ENCODE measurements at places on chromosomes 12 and 14. TPM values are rescaled to one million over a fixed set of nuclear protein-coding genes. Genes with fewer than 3 reads are reported as not detected.
A peak's percentile ranks its signal among the peaks of the same experiment; 100 is the strongest.

AKAP6 gene
- total RNA-seq, result 2.3 TPM

DNA sequence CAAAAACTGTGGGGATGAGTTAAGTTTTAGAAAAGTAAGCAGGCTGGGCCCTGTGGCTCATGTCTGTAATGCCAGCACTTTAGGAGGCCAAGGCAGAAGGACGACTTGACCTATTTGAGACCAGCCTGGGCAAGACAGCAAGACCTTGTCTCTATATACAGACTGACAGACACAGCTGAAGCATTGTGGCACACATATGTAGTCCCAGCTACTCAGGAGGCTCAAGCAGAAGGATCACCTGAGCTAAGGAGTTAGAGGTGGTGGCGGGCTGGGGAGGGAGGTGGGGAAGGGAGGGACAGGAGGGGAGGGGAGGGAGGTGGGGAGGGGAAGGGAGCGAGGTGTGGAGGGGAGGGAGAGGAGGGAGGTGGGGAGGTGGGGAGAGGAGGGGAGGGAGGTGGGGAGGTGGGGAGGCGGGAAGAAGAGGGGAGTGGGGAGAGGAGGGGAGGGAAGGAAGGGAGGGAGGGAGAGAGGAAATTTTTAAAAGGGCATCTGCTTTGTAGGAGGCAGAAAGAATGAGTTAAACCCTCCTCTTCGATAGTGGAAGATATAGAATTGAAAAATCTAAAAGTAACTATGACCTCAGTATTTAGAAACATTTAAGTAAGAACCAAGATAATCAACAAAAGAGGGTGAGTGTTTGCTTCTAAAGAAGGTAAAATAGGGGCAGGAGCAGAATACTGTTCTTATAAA, 30.9 kb downstream of the MED13L start:
- DNase-seq, result no peak

DNA sequence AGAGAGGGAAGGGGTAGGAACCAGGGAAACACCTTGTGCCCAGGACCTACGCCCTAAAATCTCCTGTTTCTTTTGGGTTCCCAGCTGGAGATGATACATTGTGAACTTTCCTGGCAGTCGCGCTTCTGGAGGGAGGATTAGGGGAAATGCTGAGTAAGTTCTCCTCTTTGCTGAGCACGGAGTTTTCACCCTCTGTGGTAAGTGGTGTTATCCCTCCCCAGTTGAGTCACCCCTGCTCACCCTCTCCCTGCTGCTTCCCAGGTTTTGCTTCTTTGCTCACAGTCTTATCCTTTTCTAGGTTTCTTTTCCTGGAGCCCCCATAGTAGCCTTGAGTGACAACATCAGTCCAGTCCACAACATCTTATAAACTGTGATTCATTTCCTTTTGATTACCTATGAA, 789.1 kb downstream of the TMEM121 start:
- no peak for DNase-seq

DNA sequence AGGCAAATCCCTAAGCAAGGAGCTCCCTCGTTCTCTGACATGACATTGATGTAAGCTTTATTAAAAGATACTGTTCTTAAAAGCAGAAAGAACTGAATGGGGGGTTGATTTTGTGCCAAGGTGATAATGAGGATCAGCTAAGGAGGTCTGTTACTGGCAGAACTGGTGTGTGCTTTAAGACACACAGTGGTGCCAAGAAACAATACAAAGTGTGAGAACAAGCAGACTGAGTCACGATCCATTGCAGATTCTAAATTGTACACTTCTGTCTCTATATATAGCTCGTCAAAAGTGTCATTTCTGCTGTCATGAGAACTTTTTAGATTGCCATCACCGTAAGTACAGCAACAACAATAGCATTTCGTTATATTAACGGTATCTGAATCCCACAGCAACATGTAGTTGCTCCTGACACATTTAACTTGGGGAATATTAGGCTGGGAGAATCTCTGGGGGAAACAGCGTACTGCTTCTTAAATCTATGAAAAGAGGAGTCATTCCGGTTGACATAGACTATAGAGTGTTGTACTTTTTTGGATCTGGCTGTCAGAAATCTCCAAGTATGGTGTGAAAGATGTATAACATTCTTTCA, 151.3 kb upstream of the PRKD1 start:
- no peak for DNase-seq

ANO2 gene
- total RNA-seq, result not detected

DNA sequence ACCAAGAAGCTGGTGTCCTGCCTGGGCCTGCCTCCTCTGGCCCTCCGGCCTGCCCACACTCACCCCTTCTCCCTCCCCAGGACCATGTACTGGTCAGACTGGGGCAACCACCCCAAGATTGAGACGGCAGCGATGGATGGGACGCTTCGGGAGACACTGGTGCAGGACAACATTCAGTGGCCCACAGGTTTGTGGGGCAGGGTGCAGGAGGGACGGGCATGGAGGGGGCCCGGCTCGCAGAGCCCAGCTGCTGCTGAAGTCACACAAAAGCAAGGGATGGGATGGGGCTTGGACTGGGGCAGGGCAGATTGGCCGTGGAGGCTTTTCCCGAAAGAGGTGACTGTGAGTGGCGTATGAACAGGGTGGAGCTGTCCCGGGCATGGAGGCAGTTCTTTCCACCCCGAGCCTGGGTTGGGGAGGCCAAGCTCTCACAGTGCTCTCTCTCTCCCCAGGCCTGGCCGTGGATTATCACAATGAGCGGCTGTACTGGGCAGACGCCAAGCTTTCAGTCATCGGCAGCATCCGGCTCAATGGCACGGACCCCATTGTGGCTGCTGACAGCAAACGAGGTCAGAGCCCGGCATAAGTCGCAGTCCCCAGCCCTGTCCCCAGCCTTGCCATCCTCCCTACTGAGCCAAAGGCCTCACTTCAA, 7.8 kb upstream of the NXPH4 start:
- DNase-seq, result no peak

GRCh38 chr14:77475432-77476115, 17.7 kb downstream of the AHSA1 start:
- DNase-seq, result no peak

- peak; percentile 70 for DNase-seq
Measured at GRCh38 chr12:571795-572531, 91.3 kb downstream of the NINJ2 start.

Data from MCF 10A (cell line).